ENCODE measurements at places on chromosomes 4 and X.
A peak's percentile ranks its signal among the peaks of the same experiment; 100 is the strongest.

DNA sequence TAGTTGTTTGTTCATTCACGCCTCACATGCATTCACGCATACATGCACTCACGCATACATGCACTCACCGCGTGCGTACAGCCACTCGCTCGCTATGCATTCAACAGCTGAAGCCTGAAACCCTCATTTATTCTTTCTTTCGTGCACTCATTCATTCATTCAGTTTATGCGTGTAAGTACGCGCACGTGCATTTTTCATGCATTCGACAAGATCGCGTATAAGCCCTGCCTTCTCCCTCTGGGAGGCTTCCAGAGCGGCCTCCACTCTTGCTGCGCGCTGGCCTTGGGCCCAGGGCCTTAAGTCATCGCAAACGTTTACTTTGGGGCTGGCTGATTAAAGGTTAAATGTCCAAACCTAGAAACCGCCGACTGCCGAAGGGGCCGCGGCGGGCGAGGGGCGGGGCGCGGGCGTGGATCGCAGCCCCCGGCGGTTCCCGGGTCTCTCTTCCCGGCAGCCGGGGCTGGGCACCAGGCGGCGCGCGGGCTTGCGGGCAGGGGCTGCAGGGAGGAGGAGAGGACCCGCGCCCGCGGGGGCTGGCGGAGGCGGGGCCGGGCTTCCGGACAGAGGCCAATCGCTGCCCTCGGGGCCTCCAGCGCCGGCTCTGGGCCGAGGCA is at the start of gene GYG2:
Gene GYG2, plus strand, starts transcription at position 587 of the 615 bp plus-strand sequence. CDS start 1,259 bp downstream, outside the sequence.
- peak within 1 kb of the TSS; percentile 67 for H3K4me3 ChIP-seq
- H3K27ac ChIP-seq: no peak within 1 kb of the TSS
- peaks cover 9% of the 10 kb centered on the region for H3K27me3 ChIP-seq
- no peaks in the 10 kb centered on the region for H3K4me1 ChIP-seq
- no peaks in the 10 kb centered on the region for H3K36me3 ChIP-seq
- DNase-seq: no peak

DNA sequence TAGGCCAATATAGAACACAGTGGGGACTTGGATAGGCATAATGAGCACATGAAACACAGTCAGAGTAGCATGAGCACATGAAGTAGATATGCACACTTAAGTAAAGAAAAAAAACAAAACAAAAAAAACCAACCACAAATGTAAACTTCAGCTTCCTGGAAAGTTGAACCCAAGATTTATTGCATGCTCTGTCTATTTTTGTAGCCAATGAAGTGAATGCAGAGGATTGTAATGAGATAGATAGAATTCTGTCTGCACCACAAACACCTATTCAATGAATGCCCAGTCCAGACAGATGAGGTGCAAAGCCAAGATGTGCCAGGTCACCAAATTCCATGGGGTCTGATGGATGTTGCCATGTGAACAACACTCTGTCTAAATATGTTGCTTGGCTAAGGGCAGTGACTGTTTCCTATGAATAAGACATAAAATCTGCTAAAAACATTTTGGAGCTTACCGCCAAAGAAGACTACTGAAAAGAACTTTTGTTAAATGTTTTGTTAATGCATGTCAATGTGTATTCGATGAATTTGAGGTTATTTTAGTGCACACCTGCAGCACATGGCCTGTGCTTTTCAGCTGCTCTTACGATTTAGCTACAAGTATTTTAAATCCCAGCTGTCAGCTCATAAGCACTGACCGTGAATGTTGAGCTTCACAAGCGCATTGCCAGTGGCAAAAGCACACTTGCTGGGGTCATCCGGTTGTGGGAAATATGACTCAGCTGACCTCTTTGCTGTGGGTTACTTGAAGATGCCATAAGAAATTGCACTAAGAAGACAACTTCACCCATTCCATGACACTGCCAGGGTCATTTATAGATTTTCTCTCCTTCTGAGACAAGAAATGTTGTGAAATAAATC is 374.8 kb upstream of the GNPDA2 start:
- no peak overlapping the region for H3K27ac ChIP-seq
- H3K36me3 ChIP-seq: no peaks in the 10 kb centered on the region
- H3K4me3 ChIP-seq: no peak overlapping the region

GRCh38 chr4:146029147-146029546 is 90.5 kb upstream of the ZNF827 start:
- no peak overlapping the region for H3K4me3 ChIP-seq
- H3K4me1 ChIP-seq: no peaks in the 10 kb centered on the region
- H3K27ac ChIP-seq: no peak overlapping the region

GRCh38 chr4:165826166-165826565 is 46.9 kb upstream of the TLL1 start:
- H3K27me3 ChIP-seq: no peaks in the 10 kb centered on the region
- H3K36me3 ChIP-seq: no peaks in the 10 kb centered on the region
- no peak overlapping the region for H3K27ac ChIP-seq

- H3K36me3 ChIP-seq: no peaks in the 10 kb centered on the region
- no peak for DNase-seq
- no peak overlapping the region for H3K27ac ChIP-seq
- no peaks in the 10 kb centered on the region for H3K4me1 ChIP-seq
- no peaks in the 10 kb centered on the region for H3K27me3 ChIP-seq
- H3K4me3 ChIP-seq: no peak overlapping the region
Measured at GRCh38 chrX:149371986-149372385, 133.1 kb downstream of the IDS start.

DNA sequence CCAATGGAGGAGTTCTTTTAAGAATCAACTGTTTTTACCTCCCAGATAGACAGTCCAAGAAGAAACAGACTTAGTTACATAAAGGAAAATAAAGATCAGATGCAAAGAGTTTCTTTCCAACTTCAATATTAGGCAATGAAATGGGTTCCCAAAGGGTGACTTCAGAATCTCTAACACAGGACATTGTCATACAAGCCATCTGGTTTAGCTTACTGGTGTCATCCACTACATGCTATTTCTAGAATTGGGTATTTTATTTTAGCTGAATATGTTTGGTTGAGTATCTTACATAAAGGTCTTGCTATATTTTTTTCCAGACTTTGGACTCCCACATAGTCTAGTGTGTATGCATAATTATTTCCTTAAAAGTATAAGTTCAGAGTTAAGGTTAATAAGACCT is 162.1 kb upstream of the SLC7A11 start:
- no peak for DNase-seq
- H3K4me3 ChIP-seq: no peak overlapping the region
- H3K27ac ChIP-seq: no peak overlapping the region
- peaks cover 7% of the 10 kb centered on the region for H3K4me1 ChIP-seq

DNA sequence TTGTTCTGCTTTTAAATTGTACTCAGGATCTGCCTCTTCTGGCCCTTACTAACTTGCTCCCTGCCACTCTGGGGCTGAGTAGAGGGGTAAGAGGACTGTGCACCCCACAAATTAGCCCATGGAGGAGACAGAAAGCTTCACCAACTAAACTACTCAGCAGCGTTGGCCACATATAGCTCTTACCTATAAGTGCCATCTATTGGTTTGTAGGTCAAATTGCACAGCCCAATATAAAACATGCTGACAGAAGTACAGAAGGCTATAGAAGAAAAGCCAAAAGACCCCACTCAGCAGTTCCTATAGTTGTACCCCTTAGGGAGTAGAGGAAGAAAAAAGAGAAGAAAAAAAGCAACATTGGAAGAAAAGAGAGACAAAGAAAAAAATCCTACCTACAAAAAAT is 341.2 kb upstream of the FMR1 start:
- no peaks in the 10 kb centered on the region for H3K4me1 ChIP-seq
- DNase-seq: no peak
- no peaks in the 10 kb centered on the region for H3K36me3 ChIP-seq
- no peak overlapping the region for H3K27ac ChIP-seq

- no peak for DNase-seq
- H3K4me1 ChIP-seq: no peaks in the 10 kb centered on the region
- no peaks in the 10 kb centered on the region for H3K36me3 ChIP-seq
- no peaks in the 10 kb centered on the region for H3K27me3 ChIP-seq
Measured at GRCh38 chr4:120718979-120719566, 203.5 kb downstream of the PRDM5 start.

DNA sequence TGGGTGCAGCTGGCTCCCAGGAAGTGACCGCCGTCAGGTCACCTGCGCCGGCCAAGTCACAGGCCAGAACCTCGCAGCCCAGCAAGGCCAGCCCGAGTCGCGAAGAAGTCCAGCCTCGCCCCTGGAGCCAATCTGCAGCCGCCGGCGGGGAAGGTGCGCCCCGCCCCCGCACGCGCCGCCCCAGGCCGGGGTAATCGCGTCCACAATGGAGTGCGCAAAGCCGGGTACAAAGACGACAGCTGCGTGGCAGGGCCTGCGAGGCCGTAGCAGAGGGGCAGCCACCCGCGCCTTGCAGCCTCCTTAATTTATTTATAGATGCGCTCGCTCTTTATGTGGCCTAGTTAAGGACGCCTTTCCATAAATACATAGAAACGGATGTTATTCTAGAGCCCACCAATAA is 139.4 kb upstream of the CPEB2 start:
- DNase-seq: no peak
- no peaks in the 10 kb centered on the region for H3K27me3 ChIP-seq
- H3K4me1 ChIP-seq: no peaks in the 10 kb centered on the region
- H3K27ac ChIP-seq: no peak overlapping the region
- H3K4me3 ChIP-seq: no peak overlapping the region

GRCh38 chr4:82569076-82569475 is 7.3 kb upstream of the TMEM150C start:
- H3K36me3 ChIP-seq: no peaks in the 10 kb centered on the region
- DNase-seq: no peak
- H3K4me1 ChIP-seq: no peaks in the 10 kb centered on the region
- H3K27me3 ChIP-seq: no peaks in the 10 kb centered on the region

- no peaks in the 10 kb centered on the region for H3K27me3 ChIP-seq
- no peaks in the 10 kb centered on the region for H3K4me1 ChIP-seq
- H3K36me3 ChIP-seq: no peaks in the 10 kb centered on the region
- H3K27ac ChIP-seq: peak within 1 kb of the TSS; percentile 49
- peak within 1 kb of the TSS; percentile 60 for H3K4me3 ChIP-seq
Measured at GRCh38 chr4:11428231-11428898, at the start of gene HS3ST1. Gene HS3ST1, minus strand, starts transcription at chr4:11428894. Its CDS starts 28,889 bp downstream, at chr4:11400005.

DNA sequence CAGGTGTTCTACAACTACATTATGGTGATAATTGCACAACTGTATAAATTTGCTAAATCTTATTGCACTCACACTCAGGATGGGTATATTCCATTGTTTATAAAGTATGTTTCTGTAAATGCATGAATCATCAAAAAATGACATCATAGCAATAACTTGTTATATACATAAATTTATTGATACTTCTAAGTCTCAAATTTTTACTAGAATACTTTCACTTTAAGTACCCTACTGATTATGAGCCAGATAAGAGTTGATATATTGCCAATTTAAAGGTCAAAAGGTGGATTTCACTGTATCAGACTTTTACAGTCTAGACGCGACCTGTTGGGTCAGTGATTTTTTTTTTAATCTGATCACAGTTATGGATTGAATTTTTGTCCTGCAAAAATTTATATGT is 37.4 kb upstream of the MTMR1 start:
- no peak overlapping the region for H3K27ac ChIP-seq
- no peaks in the 10 kb centered on the region for H3K27me3 ChIP-seq
- DNase-seq: no peak
- peaks cover 11% of the 10 kb centered on the region for H3K36me3 ChIP-seq
- no peaks in the 10 kb centered on the region for H3K4me1 ChIP-seq
- H3K4me3 ChIP-seq: no peak overlapping the region

DNA sequence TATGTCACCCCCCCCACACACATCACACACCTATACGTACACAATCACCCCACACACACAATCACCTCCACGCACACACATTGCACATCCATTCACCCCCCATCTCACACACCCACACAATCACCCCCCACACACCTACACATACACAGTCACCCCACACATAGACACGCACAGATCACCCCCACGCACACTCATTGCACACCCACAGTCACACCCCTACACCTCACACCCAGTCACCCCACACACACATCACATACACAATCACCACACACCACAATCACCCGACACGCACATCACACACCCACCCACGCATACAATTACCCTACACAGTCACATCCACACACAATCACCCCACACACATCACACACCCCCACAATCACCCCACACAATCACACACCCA is 15.9 kb upstream of the TADA2B start:
- no peak overlapping the region for H3K4me3 ChIP-seq
- no peaks in the 10 kb centered on the region for H3K4me1 ChIP-seq
- peaks cover 56% of the 10 kb centered on the region for H3K36me3 ChIP-seq
- no peak overlapping the region for H3K27ac ChIP-seq
- no peaks in the 10 kb centered on the region for H3K27me3 ChIP-seq

- H3K36me3 ChIP-seq: no peaks in the 10 kb centered on the region
- H3K4me3 ChIP-seq: no peak overlapping the region
- H3K27me3 ChIP-seq: no peaks in the 10 kb centered on the region
- no peaks in the 10 kb centered on the region for H3K4me1 ChIP-seq
Measured at GRCh38 chr4:184280591-184281071, 63.0 kb upstream of the ENPP6 start.

- no peaks in the 10 kb centered on the region for H3K4me1 ChIP-seq
- no peaks in the 10 kb centered on the region for H3K27me3 ChIP-seq
- H3K27ac ChIP-seq: no peak overlapping the region
- DNase-seq: no peak
Measured at GRCh38 chr4:57448901-57449300, 338.7 kb upstream of the IGFBP7 start.

DNA sequence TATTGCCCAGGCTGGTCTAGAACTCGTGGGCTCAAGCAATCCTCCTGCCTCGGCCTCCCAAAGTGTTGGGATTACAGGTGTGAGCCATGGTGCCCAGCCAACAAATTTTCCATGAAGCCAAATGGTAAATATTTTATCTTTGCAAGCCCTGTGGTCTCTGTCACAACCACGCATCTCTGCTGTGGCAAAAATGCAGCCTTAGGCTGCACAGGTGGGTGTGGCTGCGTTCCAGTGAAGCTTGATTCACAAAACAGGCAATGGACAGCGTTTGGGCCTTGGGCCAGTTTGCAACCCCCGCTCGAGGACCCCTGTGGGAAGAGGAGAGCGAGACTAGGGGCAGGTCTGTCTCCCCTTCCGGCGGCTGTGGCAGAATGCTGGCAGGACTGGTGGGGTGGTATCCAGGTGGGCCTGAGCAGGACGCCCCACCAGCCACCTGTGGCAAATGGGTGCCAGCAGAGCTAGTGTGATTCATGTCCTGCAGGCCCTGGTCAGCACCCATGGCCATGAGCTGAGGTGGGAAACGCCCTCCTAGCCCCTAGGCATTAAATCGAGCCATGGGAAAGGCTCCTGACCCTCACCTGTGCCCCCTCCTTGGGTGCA is 19.7 kb downstream of the HTRA3 start:
- H3K36me3 ChIP-seq: no peaks in the 10 kb centered on the region
- no peaks in the 10 kb centered on the region for H3K27me3 ChIP-seq

Data from ascending aorta (tissue), 2 donors.